ENCODE measurements at places on chromosomes 5 and 9. TPM values are rescaled to one million over a fixed set of nuclear protein-coding genes. Genes with fewer than 3 reads are reported as not detected.
A peak's percentile ranks its signal among the peaks of the same experiment; 100 is the strongest.

Gene PTGS1
- total RNA-seq = 3.4 TPM

- no peak for DNase-seq
Measured at GRCh38 chr5:29905626-29906353, 1287.7 kb upstream of the CDH6 start.

GRCh38 chr5:13921578-13921977, 22.9 kb downstream of the DNAH5 start:
- DNase-seq = peak; percentile 34

- DNase-seq = no peak
Measured at GRCh38 chr9:120184266-120184665, 395.7 kb downstream of the CDK5RAP2 start.

- DNase-seq = no peak
Measured at GRCh38 chr9:36152741-36153438, 16.3 kb upstream of the CCIN start.
